Right renal pelvis (tissue), 4 donors: ENCODE measurements at places on chromosomes 5 and 9. TPM values are rescaled to one million over a fixed set of nuclear protein-coding genes. Genes with fewer than 3 reads are reported as not detected.

- DNase-seq = no peak
These were observed 265.5 kb upstream of the DAP start for GRCh38 chr5:11026543-11026942.

DNA sequence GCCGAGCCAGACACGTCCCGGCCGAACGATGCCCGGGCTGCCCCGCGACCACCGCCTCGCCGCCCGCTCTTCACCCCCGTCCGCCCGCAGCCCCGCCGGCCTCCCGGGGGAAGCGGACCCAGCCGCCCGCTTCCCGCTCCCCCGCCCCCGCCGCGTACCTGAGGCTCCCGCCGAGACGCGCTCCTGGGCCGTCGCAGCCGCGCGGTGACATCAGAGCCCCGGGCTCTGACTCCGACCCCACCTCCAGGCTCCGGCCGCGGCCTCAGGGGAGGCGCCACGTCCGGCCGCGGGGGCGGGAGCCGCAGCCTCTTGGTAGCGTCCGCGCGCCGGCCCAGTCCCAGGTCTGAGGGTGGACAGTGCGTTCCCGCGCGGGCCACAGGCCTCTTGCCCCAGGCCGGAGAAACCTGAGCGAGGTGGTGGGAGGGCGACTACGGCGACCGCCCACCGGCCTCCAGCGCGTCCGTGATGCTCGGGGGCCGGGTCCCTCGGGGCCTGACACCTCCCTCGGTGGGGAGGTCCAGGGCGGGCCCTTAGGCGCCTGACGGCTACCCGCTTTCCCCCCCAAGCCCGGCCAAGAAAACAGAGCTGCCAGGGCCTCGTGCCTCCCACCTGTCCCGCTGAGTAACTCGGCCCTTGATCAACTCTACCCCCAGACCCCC, at the start of gene SHROOM1:
Gene SHROOM1 (minus strand): TSS at position 212 of the 659 bp plus-strand sequence. CDS start 4,507 bp downstream, outside the sequence.
- no peak for DNase-seq

DNA sequence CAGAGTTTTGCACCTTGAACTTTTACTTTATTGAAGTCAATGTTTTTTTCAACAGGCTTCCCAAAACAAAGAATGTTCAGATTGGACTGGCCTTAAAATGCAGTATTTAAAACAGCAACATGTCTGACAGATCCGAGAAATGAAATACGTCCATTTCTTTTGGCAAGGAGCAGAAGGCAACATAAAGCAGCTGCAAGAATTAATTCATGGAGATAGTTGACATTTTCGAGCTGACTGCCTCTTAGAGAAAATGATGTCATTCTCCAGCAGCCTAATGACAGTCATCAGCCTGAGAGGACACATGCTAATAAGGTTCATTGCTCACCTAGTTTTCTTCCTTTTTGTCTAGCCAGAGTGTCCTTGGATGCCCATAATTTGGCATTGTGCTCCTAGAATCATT, 232.2 kb upstream of the SEMA6A start:
- DNase-seq = peak; percentile 19

DNA sequence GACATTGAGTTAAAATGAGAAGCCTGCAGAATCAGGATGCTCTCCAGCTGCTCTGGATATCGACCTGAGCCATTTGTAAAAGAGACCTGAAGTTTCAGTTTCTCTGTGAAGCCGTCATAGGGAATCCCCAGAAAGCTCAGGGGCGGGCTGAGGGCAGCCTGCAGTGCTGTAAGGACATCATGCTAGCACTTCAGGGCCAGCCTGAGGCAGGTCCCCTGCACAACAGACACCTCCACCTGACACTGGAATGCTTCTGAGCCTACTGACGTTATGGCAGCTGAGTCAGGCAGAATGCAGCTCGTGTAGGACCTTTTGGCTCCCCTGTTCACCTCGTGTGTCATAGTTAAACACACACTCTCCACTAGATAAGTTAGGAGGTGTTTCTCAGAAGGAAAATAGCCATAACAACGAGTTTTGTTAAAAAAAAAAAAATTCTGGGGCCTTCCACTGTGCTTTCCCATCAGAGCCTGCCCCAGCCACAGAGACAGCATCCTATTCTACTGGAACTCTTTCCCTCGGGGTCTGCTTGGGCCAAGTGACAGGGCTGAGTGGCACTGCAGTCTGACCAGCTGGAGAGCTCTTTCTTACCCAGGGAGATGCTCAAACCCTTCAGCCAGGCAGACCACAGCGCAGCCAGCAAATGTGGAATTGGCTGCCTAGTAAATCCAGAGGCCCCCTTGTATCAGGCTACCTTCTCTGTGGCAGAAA, 354.9 kb downstream of the DIRAS2 start:
- no peak for DNase-seq

DNA sequence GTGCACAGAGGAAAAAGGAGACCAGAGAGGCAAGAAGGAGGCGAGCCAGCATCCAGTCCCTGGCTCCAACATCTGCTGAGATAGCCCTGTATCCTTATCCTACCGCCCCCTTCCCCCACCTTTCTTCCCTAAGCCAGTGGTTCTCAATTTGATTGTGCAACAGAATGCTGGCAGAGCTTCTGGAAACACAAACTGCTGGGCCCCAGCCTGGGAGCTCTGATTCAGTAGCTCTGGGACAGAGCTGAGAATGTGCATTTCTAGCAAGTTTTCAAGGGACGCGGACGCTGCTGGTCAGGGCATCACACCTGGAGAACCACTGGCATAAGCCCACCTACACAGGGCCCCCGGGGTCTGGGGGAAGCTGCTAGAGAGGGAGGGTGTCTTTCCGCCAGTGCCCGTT, 21.1 kb downstream of the AK8 start:
- no peak for DNase-seq

- DNase-seq = no peak
These were observed 75.6 kb downstream of the ST8SIA4 start for GRCh38 chr5:100827481-100827889.

DNA sequence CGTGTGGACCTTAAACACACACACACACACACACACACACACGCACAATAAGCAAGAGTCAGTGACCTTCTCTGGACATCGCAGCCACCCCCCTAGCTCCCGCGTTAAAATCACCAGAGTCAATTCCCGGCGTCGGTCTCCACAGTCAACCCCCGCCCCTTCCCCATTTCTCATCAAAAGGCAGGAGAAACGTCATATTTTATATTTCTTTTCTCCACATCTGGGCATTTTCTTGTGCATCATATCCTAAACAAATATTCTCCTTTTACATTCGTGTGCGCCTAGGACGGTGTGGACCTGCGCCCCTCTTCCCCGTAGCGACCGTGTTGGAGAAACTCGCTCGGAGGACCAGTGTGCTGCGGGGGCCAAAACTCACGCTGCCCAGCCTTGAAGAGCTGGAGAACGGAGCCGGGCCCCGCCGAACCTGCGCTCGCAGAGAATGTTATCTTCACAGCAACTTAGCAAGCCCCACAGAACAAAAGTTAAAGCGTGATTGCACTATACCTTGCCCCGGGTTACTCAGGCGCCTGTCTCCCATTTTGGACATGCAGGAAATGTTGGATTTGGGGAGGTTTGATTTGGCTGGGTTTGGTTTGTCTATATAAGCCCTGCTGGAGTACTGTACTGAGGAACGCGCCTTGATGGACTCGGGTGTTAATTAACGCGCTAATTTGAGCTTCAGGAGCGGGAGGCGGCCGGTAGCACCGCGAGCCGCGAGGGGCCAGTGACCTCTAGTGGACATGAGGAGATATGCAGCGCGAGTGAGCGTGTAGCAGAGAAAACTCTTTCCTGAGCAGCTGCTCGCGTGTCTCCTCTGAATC, 192.4 kb downstream of the MEF2C start:
- DNase-seq = no peak

DNA sequence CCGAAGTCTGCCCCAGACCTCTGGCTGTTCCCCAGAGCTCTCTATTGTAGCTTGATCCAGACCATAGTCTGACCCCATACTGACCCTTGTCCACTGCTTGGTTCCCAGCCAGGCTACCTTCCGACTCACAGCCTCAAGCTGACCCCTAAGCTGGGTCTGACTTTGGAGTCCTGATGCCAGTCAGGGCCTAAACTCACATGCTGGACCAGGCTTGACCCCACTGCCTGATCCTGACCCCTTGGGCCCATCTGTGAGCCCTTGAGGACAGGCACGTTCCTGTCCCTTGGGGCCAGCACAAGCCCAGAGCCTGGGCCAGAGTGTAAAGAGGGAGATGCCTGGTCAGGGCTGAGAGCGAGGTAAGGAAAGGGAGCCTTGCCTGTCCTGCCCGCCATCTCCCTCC, 32.7 kb upstream of the ENHO start:
- no peak for DNase-seq

CEP120 gene
- 23.1 TPM for polyA plus RNA-seq

- no peak for DNase-seq
These were observed 7.1 kb upstream of the AGPAT2 start for GRCh38 chr9:136694163-136694871.

SMIM32 gene
- polyA plus RNA-seq = 12.5 TPM

- no peak for DNase-seq
These were observed 56.7 kb downstream of the HSPA4 start for GRCh38 chr5:133108481-133108921.
